ENCODE measurements at places on chromosomes 16 and 17.

DNA sequence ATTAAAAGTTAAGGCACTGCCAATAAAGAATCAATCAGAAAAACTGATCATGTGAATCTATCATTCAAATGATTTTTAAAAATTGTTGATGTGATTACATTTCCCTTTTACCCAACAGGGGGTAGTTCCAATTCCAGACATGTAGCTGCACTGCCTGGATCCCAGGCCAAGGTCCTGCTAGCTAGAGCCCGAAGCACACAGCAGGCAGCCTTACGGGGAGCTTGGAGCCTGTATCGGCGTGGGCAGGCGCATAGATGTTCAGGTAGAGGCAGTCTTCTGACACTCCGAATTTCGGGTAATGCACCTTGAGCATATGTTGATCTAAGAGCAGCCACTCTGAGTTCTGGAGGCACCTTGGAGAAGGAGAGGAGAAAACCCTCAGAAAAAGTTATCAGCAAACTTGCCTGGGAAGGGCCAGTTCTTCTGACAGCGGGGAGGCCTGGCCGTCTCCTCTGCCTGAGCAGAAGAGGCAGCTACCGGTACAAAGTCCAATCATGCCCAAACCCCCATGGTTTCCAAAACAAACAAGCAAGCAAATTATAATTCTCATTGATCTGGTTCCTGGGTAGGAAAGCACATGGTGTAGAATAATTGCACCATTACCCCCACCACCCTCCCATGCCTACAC, 3.6 kb downstream of the CES5A start:
- no peak for DNase-seq

- no peak for DNase-seq
These were observed 60.2 kb downstream of the KNOP1 start for GRCh38 chr16:19657831-19658230.

DNA sequence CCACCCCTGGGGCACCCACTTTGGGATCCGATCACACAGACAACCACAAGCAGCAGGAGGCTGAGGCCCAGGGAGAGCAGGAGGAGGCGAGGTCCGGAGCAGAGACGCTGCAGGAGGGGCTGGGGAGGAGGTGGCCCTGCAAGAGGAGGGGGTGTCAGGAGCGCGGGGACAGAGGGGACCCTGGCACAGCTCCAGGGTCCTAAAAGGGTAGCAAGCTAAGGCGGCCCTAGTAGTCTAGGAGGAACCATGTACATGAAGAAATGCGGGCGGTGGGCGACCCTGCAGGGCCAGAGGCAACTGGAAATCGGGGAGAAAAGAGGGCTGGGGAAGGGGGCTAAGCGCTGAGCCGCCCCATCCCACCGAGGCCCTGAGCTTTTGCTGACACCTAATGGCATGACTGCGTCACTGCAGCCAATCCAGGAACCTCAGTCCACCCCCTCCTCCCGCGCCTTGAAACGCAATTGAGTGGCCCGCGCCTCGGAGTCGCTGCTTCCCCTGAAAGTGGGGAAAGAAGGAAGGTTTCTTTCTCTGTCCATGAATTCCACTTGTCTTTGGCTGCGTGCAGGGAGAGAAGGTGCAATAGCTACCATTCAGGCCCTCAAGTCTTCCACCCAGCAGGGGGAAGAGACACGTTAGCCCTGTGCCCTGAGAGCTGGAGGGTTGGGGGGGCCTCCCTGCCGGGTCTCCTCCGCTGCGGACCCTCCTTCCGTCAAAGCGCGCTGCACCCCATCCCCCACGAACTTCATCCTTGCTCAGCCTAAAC, 1.8 kb downstream of the ASGR1 start:
- no peak for DNase-seq

- no peak for DNase-seq
These were observed 23.1 kb downstream of the COPRS start for GRCh38 chr17:31835984-31836383.

GRCh38 chr16:56792967-56793366, 63.0 kb downstream of the NUP93 start:
- DNase-seq, result no peak

- DNase-seq, result peak; percentile 16
These were observed 62.0 kb upstream of the MARCHF10 start for GRCh38 chr17:62870030-62870541.

GRCh38 chr17:64128787-64129514, 993 bp downstream of the ERN1 start:
- no peak for DNase-seq
